Cardiac septum (tissue), 1 donor: ENCODE measurements at places on chromosomes 2 and 18. TPM values are rescaled to one million over a fixed set of nuclear protein-coding genes. Genes with fewer than 3 reads are reported as not detected.

GRCh38 chr2:74554820-74555531, 456 bp downstream of the DOK1 start:
- DNase-seq = peak; percentile 83

DNA sequence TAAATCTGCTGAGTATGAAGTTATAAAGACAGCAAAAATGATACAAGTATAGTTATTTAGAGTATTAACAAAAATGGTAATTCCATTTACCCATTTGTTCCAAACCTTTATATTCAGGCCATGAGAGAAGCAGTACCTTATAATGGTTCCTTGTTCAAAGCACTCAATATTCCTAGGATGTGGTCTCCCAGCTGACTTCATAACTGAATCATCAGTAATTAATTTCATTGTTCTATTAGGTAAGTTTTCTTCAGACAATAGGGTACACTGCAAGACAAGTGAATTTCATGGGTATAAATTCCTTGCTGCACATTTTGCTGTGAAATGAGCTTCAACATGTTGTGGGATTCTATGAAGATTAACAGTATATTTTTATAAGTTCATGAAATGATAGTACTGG, 550.8 kb upstream of the ZEB2 start:
- no peak for DNase-seq

GRCh38 chr2:32418778-32419177, 62.0 kb downstream of the BIRC6 start:
- DNase-seq = no peak

DNA sequence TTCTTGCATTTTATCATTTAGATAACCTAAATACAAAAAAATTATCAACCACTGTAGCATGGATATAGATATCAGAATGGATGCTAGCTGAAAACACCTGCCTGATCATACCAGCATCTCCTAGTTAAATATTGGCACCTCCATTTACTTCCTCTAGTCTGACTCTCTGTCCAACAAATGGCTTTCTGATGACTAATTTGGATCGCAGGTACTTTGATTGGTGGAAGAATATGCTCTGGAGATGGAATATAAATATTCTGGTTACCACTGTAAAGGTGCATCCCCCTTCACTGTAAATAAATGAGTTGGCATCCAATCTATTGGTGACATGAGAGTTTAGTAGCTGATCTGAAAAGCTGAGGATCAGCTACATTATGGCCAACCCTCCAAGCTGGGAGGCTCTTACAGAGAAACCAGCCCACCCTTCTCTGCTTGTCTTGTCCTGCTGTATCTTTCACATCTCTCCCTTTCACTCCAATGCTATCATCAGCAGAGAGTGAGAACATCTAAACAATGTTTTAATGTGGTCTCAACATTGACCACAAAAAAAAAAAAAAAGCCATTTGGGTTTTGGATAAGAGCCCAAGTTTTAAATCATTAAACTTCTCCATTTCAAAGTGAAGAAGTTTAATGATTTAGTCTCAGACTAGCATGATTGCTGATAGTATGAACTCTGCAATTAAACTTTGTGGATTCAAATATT, 90.5 kb downstream of the PMAIP1 start:
- no peak for DNase-seq

DNA sequence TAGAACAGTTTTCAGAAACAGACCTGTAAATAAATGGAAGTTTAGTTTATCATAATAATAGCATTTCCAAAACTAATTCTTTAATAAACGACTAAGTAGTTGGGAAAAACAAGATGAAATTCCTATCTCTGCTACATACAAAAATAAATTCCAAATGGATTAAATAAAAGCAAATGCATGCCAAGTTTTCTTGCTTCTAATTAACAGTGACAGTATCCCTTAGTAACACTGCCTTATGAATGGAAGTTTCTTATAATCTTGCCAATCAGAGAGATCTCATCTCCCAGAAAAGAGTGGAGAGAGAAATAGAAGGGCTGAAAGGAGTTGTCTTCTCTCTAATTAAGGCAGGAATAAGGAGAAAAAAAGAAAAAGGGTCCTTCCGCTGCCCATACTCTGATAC, 133.9 kb downstream of the GFPT1 start:
- no peak for DNase-seq

C2orf80 gene
- total RNA-seq = not detected

FAP gene
- total RNA-seq = 10.4 TPM

RDH14 gene
- 35.4 TPM for total RNA-seq

ABCG8 gene
- not detected for total RNA-seq
